ENCODE measurements at places on chromosomes 1 and 21. TPM values are rescaled to one million over a fixed set of nuclear protein-coding genes. Genes with fewer than 3 reads are reported as not detected.

- H3K27ac ChIP-seq = no peak overlapping the region
- no peak overlapping the region for H3K4me3 ChIP-seq
- H3K27me3 ChIP-seq = no peaks in the 10 kb centered on the region
- peak; percentile 63 for DNase-seq
Measured at GRCh38 chr1:184640505-184640904, 114.2 kb downstream of the EDEM3 start.

GRCh38 chr1:167423684-167424619, 94.4 kb downstream of the CD247 start:
- peaks cover 7% of the 10 kb centered on the region for H3K4me1 ChIP-seq
- DNase-seq = no peak
- H3K36me3 ChIP-seq = no peaks in the 10 kb centered on the region
- H3K27me3 ChIP-seq = no peaks in the 10 kb centered on the region
- H3K4me3 ChIP-seq = no peak overlapping the region

- no peaks in the 10 kb centered on the region for H3K27me3 ChIP-seq
- no peaks in the 10 kb centered on the region for H3K4me1 ChIP-seq
- H3K36me3 ChIP-seq = no peaks in the 10 kb centered on the region
Measured at GRCh38 chr1:240906477-240906876, 294.5 kb upstream of the GREM2 start.

DNA sequence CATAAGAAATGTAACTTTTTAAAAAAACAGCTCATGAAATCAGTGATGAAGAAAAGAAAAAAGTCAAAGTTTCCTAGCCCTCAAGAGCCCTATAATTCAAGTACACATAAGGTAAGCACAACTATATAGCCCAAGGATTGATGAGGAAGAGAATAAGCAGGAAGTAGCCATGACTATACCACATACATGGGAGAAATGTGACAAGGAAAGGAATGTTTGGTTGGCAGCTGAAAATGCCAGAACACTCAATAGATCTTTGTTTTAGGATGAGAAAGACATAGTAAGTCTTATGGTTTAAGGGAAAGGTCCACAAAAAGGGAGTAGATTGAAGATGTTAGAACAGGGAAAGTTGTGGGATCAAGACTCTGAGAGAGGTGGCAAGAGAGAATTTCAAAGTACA, 5.7 kb downstream of the DOCK7 start:
- DNase-seq = peak; percentile 7
- H3K4me1 ChIP-seq = peaks cover 7% of the 10 kb centered on the region
- no peaks in the 10 kb centered on the region for H3K36me3 ChIP-seq
- no peak overlapping the region for H3K27ac ChIP-seq

- no peak overlapping the region for H3K27ac ChIP-seq
- H3K36me3 ChIP-seq = peaks cover 49% of the 10 kb centered on the region
- no peaks in the 10 kb centered on the region for H3K4me1 ChIP-seq
- H3K27me3 ChIP-seq = no peaks in the 10 kb centered on the region
- H3K4me3 ChIP-seq = no peak overlapping the region
- DNase-seq = no peak
Measured at GRCh38 chr1:39282537-39283216, 78.2 kb downstream of the MACF1 start.

GRCh38 chr1:204292740-204293139, 67.0 kb downstream of the PLEKHA6 start:
- no peaks in the 10 kb centered on the region for H3K36me3 ChIP-seq
- peak overlapping the region; percentile 51 for H3K27ac ChIP-seq
- no peaks in the 10 kb centered on the region for H3K27me3 ChIP-seq

DNA sequence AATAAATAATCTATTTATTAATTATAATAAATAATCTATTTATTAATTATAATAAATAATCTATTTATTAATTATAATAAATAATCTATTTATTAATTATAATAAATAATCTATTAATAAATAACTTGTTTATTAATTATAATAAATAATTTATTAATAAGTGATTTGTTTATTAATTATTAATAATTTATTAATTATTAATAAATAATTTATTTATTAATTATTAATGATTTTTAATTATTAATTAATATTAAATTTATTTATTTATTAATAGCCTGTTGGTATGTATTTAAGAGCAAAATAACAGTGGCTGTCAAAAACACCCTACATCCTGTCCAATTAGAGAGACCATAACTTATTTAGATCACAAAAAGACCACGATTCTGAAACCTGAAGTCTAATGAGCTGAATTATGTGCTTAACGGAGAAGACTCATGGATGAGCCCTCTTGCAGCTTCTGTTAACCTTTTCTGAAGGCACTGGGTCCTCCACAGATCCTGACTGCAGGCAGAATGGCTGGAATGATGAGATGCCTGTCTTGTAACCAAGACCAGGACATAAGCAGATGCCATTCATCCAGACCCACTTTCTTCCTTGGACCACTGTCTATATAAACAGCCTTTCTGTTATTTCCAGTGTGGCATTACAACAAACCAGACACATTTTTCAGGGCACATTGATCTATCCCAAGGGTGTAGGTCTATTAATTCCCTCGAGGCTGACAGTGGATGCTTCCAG, 134.2 kb downstream of the SETD4 start:
- H3K27me3 ChIP-seq = no peaks in the 10 kb centered on the region
- H3K4me3 ChIP-seq = no peak overlapping the region
- no peaks in the 10 kb centered on the region for H3K36me3 ChIP-seq
- no peak overlapping the region for H3K27ac ChIP-seq

GRCh38 chr1:204990059-204990664, 52.9 kb upstream of the CNTN2 start:
- no peak overlapping the region for H3K27ac ChIP-seq
- DNase-seq = no peak
- H3K4me1 ChIP-seq = peaks cover 3% of the 10 kb centered on the region
- H3K4me3 ChIP-seq = no peak overlapping the region

DNA sequence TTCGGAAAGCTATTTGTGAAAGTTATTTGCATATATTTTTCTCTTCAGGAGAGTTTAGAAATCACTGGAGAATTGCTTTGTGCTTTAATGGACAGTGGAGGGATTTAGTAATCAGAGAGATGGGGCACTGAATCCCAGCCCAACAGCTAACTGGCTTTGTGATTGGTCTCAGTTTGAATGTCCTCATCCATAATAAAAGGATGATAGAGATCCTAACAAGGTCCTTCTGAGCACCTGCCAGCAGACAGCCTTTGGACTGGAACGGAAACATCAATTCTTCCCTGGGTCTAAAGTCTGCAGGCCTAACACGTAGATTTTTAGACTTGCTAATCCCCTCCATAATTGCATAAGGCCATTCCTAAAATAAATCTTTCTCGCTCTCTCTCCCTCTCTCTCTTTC, 112.0 kb upstream of the ADAMTS5 start:
- no peaks in the 10 kb centered on the region for H3K27me3 ChIP-seq
- no peak overlapping the region for H3K4me3 ChIP-seq
- H3K4me1 ChIP-seq = no peaks in the 10 kb centered on the region
- no peaks in the 10 kb centered on the region for H3K36me3 ChIP-seq
- no peak overlapping the region for H3K27ac ChIP-seq

- no peak overlapping the region for H3K27ac ChIP-seq
- peak; percentile 54 for DNase-seq
- no peaks in the 10 kb centered on the region for H3K4me1 ChIP-seq
- H3K36me3 ChIP-seq = peaks cover 26% of the 10 kb centered on the region
- H3K4me3 ChIP-seq = no peak overlapping the region
Measured at GRCh38 chr1:64675718-64676345, 69.0 kb upstream of the RAVER2 start.

- peaks cover 9% of the 10 kb centered on the region for H3K27me3 ChIP-seq
- no peak overlapping the region for H3K27ac ChIP-seq
- H3K4me3 ChIP-seq = no peak overlapping the region
Measured at GRCh38 chr1:167717351-167717750, 4.4 kb upstream of the MPZL1 start.

DNA sequence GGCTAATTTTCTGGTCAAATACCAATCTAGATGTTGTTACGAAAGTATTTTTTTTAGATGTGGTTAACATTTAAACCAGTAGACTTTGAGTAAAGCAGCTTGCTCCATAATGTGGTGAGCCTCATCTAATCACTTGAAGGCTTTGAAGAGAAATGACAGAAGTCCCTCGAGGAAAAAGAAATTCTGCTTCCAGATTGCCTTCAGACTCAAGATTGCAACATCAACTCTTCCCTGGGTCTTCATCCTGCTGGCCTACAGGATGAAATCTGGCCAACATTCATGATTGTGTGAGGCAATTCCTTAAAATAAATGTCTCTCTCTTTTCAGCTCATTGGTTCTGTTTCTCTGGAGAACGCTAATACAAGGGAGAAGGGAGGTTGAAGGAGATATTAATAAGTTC, 32.5 kb upstream of the SSX2IP start:
- H3K4me1 ChIP-seq = peaks cover 13% of the 10 kb centered on the region
- no peaks in the 10 kb centered on the region for H3K36me3 ChIP-seq
- DNase-seq = peak; percentile 83
- no peaks in the 10 kb centered on the region for H3K27me3 ChIP-seq
- H3K4me3 ChIP-seq = no peak overlapping the region

PADI3 gene
- not detected for total RNA-seq

PAPPA2 gene
- 4.2 TPM for total RNA-seq

TFF2 gene
- total RNA-seq = not detected

FYB2 gene
- not detected for total RNA-seq

RAB3B gene
- 0.18 TPM for total RNA-seq

CNKSR1 gene
- 1.2 TPM for total RNA-seq

UBR4 gene
- total RNA-seq = 59.2 TPM

DDX59 gene
- total RNA-seq = 19.5 TPM
